ENCODE measurements at places on chromosomes 2 and 18.

GRCh38 chr2:148967578-148967977 is 70.9 kb upstream of the LYPD6B start:
- DNase-seq, result no peak

DNA sequence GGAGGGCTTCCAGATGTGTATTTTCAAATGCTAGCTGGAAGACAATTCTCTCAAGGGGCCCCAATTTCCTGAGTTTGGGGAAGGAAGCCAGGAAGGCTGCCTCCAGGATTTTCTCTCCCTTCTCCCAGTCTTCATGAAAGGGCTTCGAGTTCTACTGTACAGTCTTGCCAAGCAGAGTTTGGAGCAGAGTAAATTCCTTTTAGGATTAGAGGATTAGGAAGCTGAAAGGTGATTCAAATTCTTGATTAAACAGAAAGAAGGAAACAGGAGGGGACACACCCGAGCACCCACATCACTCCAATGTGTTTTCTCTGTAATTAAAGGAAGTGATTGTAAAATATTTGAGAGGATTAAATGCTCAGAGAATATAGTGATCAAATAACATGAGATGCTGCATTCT is 217.8 kb downstream of the SETBP1 start:
- DNase-seq, result no peak

GRCh38 chr2:70469435-70469834 is 84.2 kb downstream of the TGFA start:
- no peak for DNase-seq

DNA sequence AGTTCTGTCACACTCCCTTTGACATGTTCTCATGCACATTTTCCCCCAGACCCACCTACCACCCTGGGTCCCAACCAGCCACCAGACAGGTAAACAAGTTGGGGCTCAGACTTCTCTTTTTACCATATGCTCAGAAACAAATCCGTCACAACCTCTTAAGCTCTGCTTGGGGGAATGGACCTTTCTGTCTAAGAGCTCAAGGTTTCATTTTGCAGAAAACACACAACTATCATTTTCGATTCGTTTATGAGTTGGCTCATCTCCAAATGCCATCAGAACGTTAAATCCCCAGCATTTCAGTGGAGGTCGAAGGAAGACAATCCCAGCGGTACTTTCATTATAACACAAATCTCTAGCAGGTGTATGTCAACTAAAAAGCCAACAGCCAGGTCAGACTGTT is 30.6 kb upstream of the NCK2 start:
- DNase-seq, result no peak

DNA sequence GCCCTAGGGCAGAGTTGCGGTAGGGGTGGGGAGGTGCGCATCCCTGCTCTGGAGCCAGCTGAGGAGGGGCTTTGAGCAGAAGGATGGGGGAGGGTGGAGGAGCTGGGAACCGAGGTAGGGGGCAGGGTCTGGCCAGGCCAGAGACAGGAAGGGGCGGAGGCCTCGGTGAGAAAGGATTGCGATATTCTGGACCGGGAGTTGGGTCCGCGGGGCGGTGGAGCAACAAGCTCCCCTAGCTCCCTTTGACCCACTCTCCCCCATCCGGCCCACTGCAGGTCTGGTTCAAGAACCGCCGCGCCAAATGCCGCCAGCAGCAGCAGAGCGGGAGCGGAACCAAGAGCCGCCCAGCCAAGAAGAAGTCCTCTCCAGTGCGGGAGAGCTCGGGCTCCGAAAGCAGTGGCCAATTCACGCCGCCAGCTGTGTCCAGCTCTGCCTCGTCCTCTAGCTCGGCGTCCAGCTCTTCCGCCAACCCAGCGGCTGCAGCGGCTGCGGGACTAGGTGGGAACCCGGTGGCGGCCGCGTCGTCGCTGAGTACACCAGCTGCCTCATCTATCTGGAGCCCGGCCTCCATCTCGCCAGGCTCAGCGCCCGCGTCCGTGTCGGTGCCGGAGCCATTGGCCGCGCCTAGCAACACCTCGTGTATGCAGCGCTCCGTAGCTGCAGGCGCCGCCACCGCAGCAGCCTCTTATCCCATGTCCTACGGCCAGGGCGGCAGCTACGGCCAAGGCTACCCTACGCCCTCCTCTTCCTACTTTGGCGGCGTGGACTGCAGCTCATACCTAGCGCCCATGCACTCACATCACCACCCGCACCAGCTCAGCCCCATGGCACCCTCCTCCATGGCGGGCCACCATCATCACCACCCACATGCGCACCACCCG is 4.8 kb downstream of the OTX1 start:
- peak; percentile 27 for DNase-seq

All from AG08396 (cell line).